ENCODE measurements at places on chromosomes 13 and 19. TPM values are rescaled to one million over a fixed set of nuclear protein-coding genes. Genes with fewer than 3 reads are reported as not detected.

The DDX49 gene
- 48.9 TPM for total RNA-seq

The TMPRSS9 gene
- total RNA-seq = 0.78 TPM

The FGF21 gene
- total RNA-seq = not detected

The VSIG10L gene
- total RNA-seq = 0.21 TPM

The SIGLEC12 gene
- total RNA-seq = not detected

The ACP5 gene
- total RNA-seq = 8.4 TPM

The EBI3 gene
- total RNA-seq = 0.49 TPM

The ANKRD24 gene
- 0.54 TPM for total RNA-seq

The CEACAM21 gene
- 0.56 TPM for total RNA-seq

The LRRC4B gene
- 1.0 TPM for total RNA-seq

The FCAR gene
- 0.49 TPM for total RNA-seq

The SIGLEC10 gene
- total RNA-seq = 1.3 TPM

The PTBP1 gene
- 277 TPM for total RNA-seq

The C19orf38 gene
- total RNA-seq = 1.5 TPM

The ZNF709 gene
- 8.5 TPM for total RNA-seq

The NPAS1 gene
- not detected for total RNA-seq

The NKG7 gene
- total RNA-seq = 2.2 TPM

The IRGC gene
- total RNA-seq = not detected

The SHISA2 gene
- 47.4 TPM for total RNA-seq

The TMEM91 gene
- 14.9 TPM for total RNA-seq

The OR2Z1 gene
- not detected for total RNA-seq

The LGALS7 gene
- not detected for total RNA-seq

The IZUMO4 gene
- total RNA-seq = 2.6 TPM

The ELANE gene
- total RNA-seq = 2.1 TPM

The OR4F17 gene
- not detected for total RNA-seq

The PRR20C gene
- not detected for total RNA-seq

The ZNF317 gene
- total RNA-seq = 19.9 TPM

The CERS1 gene
- 0.63 TPM for total RNA-seq

The ZNF98 gene
- total RNA-seq = 4.3 TPM

The KIR2DL4 gene
- total RNA-seq = not detected

The ZSCAN4 gene
- 1.1 TPM for total RNA-seq

The LILRB2 gene
- total RNA-seq = 2.0 TPM

The HNRNPM gene
- 138 TPM for total RNA-seq

The TNFRSF19 gene
- 9.2 TPM for total RNA-seq

The MLLT1 gene
- total RNA-seq = 35.0 TPM

The CCL25 gene
- total RNA-seq = not detected

The CBARP gene
- 1.6 TPM for total RNA-seq

The FAM83E gene
- total RNA-seq = not detected

The RASIP1 gene
- 9.8 TPM for total RNA-seq

The CADM4 gene
- total RNA-seq = 3.5 TPM

The MADCAM1 gene
- 3.1 TPM for total RNA-seq

The ZNF132 gene
- 13.3 TPM for total RNA-seq

The OXGR1 gene
- 3.8 TPM for total RNA-seq

The NCR1 gene
- total RNA-seq = not detected

The GPR183 gene
- 3.0 TPM for total RNA-seq

The FOXA3 gene
- not detected for total RNA-seq

The C2CD4C gene
- total RNA-seq = 0.54 TPM
